CD4-positive, alpha-beta T cell treated with Interleukin-12 subunit alpha and Interleukin-12 subunit beta, for 1 hour (primary cell): ENCODE measurements at places on chromosomes 6 and 20.

- DNase-seq: no peak
These were observed 136.2 kb upstream of the AGPAT4 start for GRCh38 chr6:161410076-161410475.

- no peak for DNase-seq
These were observed 40.6 kb upstream of the TMEM181 start for GRCh38 chr6:158519300-158519699.

DNA sequence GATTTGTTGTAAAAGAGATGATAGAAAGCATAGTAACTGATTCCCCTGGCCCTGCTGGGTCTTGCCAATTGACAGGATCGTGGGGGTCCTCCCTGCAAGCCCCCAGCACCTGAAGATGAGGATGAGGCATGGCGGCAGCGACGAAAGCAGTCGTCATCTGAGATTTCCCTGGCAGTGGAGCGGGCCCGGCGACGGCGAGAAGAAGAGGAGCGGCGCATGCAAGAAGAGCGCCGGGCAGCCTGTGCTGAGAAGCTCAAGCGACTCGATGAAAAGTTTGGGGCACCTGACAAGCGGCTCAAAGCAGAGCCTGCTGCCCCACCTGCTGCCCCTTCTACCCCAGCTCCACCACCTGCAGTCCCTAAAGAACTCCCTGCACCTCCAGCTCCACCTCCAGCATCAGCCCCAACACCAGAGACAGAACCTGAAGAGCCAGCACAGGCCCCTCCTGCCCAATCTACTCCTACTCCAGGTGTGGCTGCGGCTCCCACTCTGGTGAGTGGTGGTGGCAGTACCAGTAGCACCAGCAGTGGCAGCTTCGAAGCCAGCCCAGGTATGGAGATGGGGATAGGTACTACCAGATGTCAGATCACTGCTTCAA lies 7.3 kb downstream of the PRRC2A start:
- no peak for DNase-seq

- DNase-seq: no peak
These were observed 20.8 kb upstream of the ERVFRD-1 start for GRCh38 chr6:11132194-11132888.

GRCh38 chr6:51655517-51655916 lies 431.9 kb downstream of the PKHD1 start:
- DNase-seq: no peak

- peak; percentile 61 for DNase-seq
These were observed 12.2 kb downstream of the MYLK4 start for GRCh38 chr6:2738373-2738979.

DNA sequence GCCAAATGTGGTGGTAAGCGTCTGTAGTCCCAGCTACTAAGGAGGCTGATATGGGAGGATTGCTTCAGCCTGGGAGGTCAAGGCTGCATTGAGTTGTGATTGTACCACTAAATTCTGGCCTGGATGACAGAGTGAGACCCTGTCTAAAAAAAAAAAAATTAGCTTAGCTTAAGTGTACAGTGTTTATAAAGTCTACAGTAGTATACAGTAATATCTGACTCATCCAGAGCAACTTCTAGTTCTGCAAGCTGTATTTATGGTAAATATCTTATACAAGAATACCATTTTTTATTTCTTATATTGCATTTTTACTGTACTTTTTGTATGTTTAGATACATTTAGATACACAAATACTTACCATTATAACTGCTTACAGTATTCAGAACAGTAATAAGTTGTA lies 58.1 kb downstream of the UQCC1 start:
- DNase-seq: no peak

- DNase-seq: no peak
These were observed 3.4 kb downstream of the ADA start for GRCh38 chr20:44648068-44648467.

- DNase-seq: no peak
These were observed 1.2 kb downstream of the DDX39B start for GRCh38 chr6:31540640-31541039.

DNA sequence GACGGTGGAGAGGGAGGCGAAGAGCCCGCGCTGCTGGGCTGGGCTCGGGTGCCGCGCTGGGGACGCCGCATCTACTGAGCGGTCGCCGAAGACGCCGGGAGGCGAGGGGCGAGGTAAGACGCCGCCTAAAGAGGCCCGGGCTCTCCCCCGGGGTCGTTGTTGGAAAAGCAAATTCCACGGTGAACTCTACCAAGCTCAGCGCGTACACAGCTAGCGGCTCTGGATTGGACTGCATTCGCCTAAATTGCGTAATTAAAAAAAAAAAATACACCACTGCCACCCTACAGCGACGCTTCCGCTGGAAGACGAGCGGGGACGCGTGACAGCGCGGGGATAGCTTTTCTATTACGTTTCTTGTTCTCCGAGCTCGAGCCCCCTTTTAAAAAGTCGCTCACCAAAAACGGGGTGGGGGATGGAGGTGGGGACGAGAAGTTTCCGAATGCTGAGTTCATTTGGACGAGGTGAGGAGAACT lies 92.0 kb upstream of the PRDM1 start:
- peak; percentile 66 for DNase-seq

GRCh38 chr20:59074456-59074855 lies 31.9 kb upstream of the PRELID3B start:
- no peak for DNase-seq

GRCh38 chr6:8839626-8840025 lies 404.3 kb upstream of the SLC35B3 start:
- DNase-seq: no peak

DNA sequence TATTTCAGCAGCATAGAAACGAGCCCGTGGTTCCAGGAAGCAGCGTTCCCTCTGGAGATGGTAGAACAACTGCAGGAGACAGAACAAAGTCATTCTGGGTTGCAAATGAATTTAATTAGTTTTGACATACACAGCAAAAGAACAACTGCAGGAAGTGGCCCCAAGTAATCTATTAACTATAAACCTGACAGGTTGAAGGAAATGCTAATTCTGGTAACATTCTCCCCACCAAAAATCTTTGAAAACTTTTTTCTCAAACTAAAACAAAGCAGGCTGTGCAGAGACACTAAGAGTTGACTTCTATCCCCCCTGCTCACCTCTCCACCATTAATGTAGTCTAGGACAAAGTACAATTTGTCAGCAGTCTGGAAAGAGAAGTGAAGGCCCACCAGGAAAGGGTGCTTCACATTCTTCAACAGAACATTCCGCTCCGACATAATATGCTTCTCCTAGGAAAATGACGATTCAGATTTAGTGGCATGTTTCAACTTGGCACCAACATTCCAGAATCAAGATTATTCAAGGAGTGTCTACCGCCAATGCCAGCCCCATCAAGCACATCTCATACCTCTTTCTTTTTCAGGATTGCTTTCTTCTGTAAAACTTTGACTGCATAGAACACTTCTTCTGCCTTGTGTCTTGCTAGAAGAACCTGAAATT lies 120.4 kb upstream of the SLC2A12 start:
- no peak for DNase-seq

DNA sequence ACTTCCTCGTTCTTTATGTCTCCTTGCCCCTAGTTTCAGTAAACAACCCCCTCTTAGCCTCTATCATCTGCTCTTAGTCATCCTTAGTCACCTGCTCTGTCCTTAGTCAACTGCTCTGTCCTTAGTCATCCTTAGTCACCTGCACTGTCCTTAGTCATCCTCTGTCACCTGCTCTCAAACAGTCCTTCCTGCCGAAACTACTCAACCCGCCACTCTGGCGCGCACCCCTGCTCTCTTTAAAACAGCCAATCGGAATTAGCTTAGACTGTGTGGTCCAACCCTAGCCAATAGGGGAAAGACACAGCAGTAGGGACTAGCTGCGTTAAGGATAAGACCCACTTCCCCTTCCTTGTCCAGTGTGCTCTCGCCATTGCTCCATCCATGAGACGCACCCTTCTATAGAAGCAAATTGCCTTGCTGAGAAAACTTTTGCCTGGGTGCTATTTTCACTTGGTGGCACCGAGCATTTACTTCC lies 73.9 kb downstream of the BACH2 start:
- no peak for DNase-seq

GRCh38 chr6:35136185-35136584 lies 5.0 kb downstream of the TCP11 start:
- no peak for DNase-seq

- DNase-seq: no peak
These were observed 19.2 kb downstream of the KLHL32 start for GRCh38 chr6:96943555-96944215.

DNA sequence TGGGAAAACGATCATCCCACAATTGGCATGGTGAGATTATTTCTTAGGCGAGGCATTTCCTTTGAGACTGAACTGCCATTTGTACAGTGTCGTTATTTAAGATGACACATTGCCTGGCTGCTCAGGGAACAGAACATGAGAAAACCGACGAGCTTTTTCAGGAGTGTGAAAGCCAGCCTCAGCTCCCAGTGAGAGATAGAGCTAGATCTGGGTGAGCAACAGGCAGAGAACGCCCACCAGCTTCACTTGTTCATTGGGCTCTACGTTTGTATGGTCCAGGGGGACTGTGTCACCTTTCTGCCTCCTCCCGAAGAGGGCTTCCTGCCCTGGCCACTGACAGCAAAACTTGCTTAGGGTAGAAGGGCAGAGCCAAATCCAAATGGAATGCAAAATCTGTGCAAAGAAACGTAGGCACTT lies 378.1 kb downstream of the RNGTT start:
- DNase-seq: no peak

DNA sequence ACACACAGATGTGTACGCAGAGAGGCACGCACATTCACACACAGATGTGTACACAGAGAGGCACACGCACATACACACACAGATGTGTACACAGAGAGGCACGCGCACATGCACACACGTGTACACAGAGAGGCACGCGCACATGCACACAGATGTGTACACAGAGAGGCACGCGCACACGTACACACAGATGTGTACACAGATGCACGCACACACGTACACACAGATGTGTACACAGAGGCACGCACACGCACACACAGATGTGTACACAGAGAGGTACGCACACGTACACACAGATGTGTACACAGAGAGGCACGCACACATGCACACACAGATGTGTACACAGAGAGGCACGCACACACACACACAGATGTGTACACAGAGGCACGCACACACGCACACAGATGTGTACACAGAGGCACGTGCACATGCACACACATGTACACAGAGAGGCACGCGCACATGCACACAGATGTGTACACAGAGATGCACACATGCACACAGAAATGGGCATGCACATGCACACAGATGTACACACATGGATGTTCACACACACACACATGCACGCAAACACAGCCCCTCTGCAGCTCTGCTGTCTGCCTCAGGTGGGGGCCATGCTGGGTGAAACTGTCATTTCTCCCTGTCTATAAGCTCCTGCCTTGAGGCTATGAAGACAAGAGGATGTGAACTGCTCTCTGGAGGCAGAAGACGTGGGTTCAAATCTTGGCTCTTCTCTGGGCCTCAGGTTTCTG lies 14.3 kb upstream of the MYT1 start:
- no peak for DNase-seq

GRCh38 chr6:21084656-21085055 lies 508.9 kb upstream of the SOX4 start:
- no peak for DNase-seq

DNA sequence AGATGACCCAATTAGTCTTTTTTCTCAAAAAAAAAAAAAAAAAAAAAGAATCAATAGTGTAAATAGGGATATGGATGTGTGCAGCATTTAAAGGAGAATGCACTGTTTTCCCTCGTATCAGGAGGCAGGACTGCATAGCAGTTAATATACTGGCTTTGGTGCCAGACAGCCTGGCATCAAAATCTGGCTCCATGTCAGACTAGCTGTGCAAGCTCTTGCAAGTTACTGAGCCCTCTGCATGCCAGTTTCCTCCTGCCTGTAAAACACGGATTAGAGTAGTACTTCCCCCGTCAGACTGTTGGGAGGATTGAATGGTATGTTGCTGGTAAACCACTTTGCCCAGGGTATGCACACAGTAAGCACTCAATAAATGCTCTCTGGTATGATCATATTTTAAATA lies 594.2 kb upstream of the CHD6 start:
- no peak for DNase-seq

DNA sequence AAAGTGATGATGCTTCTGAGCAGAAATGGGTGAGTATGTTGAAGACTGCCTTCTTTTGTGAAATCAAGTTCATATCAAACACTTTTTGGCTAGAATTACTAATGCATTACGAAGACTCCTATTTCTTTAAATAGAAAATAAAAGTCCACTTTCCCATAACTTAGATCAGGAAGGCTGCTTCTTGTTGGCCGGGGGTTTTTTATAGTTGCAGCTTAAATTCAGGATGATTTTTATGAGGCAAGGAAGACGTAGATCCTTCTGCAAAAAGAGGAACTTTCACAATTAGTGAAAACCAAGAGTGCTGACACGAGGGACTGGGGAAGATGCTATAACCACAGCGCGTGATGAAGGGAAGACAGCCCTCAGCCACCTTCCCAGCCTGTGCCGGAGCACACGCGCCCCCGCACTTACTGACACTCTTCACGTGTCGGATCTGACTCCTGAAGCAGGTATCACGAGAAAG lies 206.1 kb upstream of the PRDM1 start:
- DNase-seq: peak; percentile 15
